ENCODE measurements at places on chromosomes 1 and 21. TPM values are rescaled to one million over a fixed set of nuclear protein-coding genes. Genes with fewer than 3 reads are reported as not detected.

LCK gene
- not detected for total RNA-seq

KRTAP22-1 gene
- not detected for total RNA-seq

ZFP69 gene
- 3.0 TPM for total RNA-seq

LCE1B gene
- total RNA-seq = not detected

KCNK2 gene
- total RNA-seq = 4.8 TPM

CHD5 gene
- 0.50 TPM for total RNA-seq

TPRG1L gene
- total RNA-seq = 10.9 TPM

TAL1 gene
- total RNA-seq = not detected

VASH2 gene
- total RNA-seq = 3.1 TPM

HEYL gene
- total RNA-seq = not detected

RHD gene
- total RNA-seq = not detected

SPAG17 gene
- not detected for total RNA-seq

YIPF1 gene
- 28.2 TPM for total RNA-seq

HSD11B1 gene
- total RNA-seq = 20.5 TPM

ZNF496 gene
- total RNA-seq = 43.9 TPM

DNALI1 gene
- total RNA-seq = 7.9 TPM

All from bronchus fibroblast of lung (primary cell).